ENCODE measurements at places on chromosomes 6 and 20. TPM values are rescaled to one million over a fixed set of nuclear protein-coding genes. Genes with fewer than 3 reads are reported as not detected.

DNA sequence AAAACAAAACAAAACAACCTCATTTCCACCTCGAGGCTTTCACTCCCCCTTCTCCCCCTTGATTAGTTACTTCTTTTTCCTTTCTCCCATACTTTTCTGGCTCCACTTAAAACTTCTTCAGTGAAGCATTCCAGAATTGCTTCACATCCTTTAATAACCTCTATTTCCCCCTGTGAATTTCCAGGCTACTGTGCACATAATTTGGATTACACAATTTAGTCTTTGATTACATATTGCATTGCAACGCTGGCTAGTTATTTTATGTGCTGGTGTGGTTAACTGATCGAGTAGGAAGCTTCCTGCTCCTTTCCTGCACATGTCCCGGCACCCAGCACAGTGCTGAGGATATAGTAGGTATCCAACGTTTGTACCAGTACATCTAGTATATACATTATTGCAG is 28.1 kb upstream of the EEF1E1 start:
- DNase-seq = no peak

DNA sequence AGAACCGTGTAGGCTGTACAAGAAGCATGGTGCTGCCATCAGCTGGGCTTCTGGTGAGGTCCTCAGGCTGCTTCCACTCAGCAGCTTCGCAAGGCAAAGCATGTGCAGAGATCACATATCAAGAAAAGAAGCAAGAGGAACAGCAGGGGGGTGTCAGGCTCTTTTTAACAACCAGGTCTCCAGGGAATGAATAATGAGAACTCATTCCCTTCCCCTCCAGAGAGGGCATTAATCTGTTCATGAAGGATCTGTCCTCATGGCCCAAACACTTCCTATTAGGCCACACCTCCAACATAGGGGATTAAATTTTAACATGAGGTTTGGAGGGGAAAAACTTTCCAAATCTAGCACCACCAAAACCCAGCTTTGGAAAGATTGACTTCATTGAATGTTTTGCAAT is 20.0 kb downstream of the GINM1 start:
- no peak for DNase-seq

- DNase-seq = no peak
Measured at GRCh38 chr6:32609391-32609730, 19.7 kb upstream of the HLA-DRB1 start.

DNA sequence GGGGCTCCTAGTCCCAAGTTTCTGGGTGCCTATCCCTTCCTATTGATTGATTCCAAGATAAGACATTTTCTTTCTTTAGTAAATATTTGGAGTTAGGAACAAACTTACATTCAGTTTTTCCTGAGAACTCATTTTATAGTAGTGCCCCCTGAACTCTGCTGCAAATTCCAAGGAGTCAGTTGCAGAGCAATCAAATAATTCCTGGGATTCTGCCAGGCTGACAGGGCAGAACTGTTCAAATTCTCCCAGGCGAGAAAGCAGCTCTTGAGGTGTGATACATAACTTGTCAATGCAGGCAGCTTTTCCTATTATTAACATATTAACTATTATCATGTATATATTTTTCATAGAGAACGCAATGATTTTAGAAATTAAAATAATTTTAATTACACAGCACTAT is 15.9 kb upstream of the ZBTB24 start:
- no peak for DNase-seq

GRCh38 chr6:133436652-133437051 is 195.5 kb downstream of the EYA4 start:
- peak; percentile 26 for DNase-seq

DNA sequence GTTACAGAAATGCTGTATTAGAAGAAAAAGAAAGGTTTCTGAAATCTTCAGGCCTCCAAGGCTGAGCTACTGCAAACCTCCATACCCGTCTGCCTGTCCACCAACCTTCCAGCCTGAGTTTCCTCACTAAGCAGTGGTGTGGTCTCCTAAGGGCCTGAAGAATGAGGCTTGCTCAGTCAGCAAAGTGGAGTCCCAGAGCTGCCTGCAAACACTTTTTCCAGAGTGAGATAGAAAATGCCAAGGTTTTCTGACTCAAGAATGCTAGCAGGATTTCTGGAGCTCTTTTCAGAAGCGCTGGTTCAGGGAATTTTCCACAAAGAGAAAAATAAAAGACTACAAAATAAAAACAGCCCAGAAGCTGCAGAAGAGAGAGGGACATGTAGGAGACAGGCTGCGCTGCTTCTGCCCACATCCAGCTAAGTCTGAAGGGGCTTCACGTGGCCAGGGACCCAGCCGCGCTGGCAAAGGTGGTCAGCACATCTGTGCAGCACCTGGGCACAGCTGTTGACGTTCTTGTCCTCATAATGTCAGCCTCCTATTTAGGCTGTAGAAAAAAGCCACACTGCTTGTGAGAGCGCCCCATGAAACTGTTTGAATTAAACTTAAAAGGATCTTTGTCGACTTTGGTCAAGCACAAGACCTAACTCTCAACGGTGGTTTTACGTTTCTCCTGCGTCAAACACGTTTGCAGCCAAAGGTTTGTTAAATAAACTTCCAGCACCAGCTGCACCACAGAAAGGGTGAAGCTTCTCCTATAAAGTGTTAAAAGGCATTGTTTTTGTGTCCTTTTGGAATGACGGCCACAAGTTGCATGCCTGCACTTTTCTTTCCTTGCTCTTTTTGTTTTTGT is 209.0 kb downstream of the THBS2 start:
- DNase-seq = no peak

DNA sequence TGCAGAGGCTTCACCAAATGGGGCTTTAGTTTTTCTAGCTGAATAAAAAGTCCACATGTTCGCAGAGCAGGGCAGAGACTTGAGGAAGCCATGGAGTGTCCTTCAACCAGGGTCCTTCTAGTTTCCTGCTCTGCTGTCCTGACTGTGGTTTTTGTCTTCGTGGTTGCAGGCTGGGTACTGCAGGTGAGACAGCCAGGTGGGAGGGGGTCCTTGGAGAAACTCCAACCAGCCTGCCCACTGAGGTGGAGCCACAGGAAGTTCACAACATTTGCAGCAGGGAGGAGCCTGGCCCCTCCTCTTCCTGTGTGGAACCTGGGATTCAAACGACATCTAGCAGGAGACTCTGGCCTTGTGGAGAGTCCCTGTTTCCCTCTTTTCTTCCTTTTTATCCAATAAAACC is 68.8 kb upstream of the MYLIP start:
- no peak for DNase-seq

DNA sequence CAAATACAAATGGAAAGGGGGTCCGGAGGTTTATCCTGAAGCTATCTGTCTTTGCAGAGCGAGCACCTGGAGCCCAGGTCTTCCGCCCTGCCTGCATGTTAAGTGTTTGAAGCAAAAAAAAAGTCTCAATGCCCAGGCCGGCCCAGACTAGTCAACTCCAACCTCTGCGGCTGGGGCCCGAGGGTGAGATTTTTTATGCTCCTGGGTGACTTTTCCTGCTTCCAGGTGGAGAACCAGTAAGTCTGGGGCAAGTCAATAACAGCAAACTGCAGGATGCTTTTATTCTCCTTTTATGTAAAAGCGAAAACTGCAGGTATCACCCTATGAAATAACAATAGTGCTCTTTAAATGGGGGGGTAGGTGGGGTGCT is 2.0 kb upstream of the ZBP1 start:
- no peak for DNase-seq

GRCh38 chr6:131947986-131948661 is 3.0 kb downstream of the CCN2 start:
- DNase-seq = peak; percentile 51

- DNase-seq = no peak
Measured at GRCh38 chr20:2136275-2136674, 34.6 kb downstream of the STK35 start.

DNA sequence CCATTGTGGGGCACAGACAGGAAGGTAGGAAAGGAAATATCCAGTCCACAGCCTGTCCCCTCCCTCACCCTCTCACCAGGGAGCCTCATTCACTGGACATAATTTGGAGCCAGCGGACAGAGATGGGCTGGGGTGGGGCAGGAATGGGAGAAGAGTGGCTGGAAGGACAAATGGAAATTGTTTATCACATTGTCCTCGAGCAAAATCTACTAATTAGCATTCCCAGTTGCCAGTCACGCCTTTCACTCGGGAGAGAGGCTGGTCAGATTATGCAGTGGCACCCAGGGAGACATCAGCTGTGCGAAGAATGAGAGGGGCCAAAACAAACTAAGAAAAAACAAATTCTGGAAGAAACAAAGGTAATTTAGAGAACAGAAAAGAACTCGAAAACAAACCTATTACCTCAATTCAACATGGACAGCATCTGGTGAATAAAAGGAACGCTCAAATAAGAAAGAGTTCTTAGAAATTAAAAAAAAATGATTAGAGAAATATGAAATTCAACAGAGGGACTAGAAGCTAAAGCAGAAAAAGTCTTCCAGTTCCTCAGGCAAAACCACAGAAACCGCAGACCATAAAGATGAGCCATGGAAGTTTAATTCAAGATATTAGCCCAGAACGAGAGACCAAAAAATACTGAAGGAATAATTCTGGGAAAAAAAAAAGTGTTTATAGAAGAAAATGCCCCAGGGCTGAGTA is 108.5 kb upstream of the RALGAPA2 start:
- no peak for DNase-seq

DNA sequence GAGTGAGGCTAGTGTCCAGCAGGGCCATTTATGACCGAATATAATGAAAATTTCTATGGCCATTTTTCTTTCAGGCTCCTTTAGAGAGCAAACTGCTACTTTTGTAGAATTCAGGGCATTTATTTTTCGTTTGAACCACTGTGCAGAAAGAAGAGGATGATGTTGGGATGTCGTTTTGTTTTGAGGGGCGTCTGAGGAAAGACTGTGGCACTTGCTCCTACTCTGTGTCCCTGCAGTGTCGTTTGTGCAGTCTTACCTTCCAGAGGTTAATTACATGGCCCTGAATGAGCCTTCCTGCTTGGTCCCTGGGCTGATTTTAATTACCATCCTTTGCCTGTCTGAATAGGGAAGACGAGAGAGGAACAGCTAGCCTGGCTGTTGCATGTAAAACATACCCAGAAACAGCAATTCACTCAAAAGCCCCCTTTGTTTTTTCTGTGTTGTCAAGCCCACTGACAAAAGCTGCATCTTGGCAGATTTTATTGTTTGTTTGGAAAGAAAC is 65.3 kb downstream of the CTNNBL1 start:
- no peak for DNase-seq

GRCh38 chr6:73309535-73309784 is 44.6 kb downstream of the DPPA5 start:
- DNase-seq = no peak

- DNase-seq = peak; percentile 70
Measured at GRCh38 chr6:107319906-107320530, 139.3 kb downstream of the PDSS2 start.

DNA sequence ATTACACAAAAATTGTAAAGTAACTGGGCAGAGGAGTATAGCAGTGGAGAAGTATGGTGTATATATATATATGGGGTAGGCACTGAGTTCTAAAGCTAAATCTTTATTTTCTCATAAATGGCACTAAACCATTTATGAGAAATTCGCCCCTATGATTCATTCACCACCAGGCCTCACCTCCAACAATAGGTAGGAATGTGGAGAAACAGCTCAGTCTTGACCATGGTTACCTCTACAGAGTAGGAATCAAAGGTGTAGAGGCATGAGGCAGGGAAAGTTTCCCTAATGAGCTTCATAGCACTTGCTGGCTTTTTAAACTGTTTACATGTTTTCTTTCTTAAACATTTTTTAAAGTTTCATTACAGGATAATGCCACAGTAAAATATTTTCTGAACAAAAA is 36.9 kb upstream of the SUMO4 start:
- no peak for DNase-seq

DNA sequence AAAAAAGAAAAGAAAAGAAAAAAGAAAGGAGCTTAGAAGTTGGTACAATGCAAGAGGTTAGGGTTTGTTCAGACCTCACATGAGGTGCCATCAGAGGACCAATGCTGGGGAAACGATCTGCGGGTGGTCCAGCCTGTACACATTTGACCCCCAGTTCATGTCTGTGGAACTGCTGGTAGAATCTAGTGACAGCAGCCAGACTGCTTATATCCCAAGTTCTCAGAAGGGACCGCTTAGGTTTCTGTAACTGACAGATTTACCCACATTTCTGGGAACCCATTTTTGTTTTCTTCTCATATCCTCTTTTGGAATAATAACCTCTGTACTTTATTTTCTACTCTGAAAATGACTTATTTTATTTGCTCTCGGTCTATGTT is 4.7 kb downstream of the PPP1R18 start:
- no peak for DNase-seq

DNA sequence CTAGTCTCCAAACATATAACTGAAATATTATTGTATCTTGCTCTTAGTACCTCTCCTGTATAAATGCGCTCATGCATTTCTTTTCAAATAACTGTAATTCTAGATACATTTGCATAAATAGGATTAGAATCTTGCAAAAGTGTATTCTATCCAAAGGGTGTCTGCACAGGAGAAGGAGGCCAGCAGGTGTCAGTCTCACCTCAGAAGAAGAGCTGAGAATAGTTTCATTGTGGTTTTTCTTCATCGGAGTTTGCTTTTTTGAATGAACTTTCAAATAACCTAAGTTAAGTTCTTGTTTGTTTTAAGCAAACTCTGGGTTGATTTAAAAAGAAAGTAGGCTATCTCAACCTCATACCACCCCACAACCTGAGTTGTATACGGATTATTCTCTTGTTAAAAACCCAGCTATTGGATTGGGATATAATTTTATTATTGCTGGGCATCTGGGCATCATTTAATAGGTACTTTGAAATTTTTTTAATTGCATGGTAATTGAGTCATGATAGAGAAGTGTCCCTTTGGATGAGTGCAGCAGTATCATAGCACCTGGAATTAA is 125.0 kb upstream of the MLIP start:
- DNase-seq = peak; percentile 80

DNA sequence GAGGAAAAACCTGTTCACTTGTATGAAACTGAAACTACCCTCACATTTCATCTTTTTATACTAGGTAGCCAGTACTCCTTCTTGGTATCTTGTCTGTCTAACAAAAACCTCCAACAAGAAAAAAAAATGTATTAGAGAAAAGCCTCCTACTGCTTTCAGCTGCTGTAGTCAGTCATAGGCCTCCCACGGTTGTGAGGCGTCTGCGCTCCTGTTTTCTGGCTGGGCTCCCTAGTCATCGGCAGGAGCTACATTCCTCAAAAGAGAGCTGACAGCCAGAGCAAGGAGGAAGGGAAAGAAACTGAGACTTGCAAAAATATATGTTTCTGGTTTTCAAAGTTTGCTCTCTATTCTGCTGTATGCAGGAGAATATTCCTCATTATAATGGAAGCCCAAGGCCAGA is 517.0 kb downstream of the LMBRD1 start:
- peak; percentile 2 for DNase-seq

- no peak for DNase-seq
Measured at GRCh38 chr6:168320634-168321033, 1.1 kb upstream of the DACT2 start.

- peak; percentile 97 for DNase-seq
Measured at GRCh38 chr20:2314759-2315439, 19.1 kb downstream of the TGM3 start.

EEF1A1 gene
- total RNA-seq = 21,405 TPM

C6orf118 gene
- not detected for total RNA-seq

DNAH8 gene
- under 0.01 TPM for total RNA-seq

LY6G6D gene
- total RNA-seq = not detected

GPLD1 gene
- under 0.01 TPM for total RNA-seq

PDE7B gene
- total RNA-seq = 22.1 TPM

TSPO2 gene
- not detected for total RNA-seq

EZR gene
- 55.2 TPM for total RNA-seq

C20orf144 gene
- under 0.01 TPM for total RNA-seq

All from fibroblast of lung (primary cell).